Heart left ventricle (tissue), 16 donors: ENCODE measurements at places on chromosomes 4 and X.

DNA sequence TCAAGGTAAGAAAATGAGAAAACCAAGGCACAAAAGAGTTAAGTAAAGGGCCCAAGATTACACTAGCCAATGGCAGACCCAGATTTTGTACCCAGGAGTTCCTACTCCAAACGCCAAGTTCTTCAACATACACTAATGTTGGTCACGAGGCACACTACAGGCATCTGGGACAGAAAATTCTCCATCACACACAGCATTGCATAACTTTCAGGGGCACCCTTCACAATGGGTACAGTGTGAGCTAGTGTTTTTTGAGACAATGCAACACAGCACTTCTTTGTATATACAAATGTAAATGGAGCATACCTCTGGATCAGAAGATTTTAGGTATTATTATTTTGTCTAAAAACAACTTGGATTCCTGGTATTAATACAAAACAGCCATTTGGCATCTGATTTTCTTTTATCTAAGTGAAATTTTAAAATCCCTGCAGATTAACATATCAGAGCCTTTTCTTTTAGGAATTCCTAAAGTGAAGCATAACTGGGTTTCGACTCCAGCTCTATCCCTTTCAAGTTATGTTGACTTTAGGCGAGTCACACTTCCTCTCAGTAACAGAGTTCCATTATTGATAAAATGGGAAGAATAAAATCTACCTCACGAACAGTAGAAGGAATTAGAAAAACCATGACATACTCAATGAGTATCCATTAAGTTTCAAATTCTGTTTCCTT, 41.1 kb downstream of the ADGRA3 start:
- no peak for DNase-seq

GRCh38 chr4:134747108-134747805, 545.7 kb upstream of the PABPC4L start:
- DNase-seq, result no peak

- DNase-seq, result no peak
These were observed 43.1 kb upstream of the IL21 start for GRCh38 chr4:122663814-122664610.

GRCh38 chr4:158395889-158396288, 125.8 kb upstream of the RXFP1 start:
- DNase-seq, result no peak

- no peak for DNase-seq
These were observed 342.5 kb upstream of the NDST3 start for GRCh38 chr4:117691572-117692351.

GRCh38 chr4:3762264-3762663, 3.9 kb upstream of the ADRA2C start:
- DNase-seq, result no peak

DNA sequence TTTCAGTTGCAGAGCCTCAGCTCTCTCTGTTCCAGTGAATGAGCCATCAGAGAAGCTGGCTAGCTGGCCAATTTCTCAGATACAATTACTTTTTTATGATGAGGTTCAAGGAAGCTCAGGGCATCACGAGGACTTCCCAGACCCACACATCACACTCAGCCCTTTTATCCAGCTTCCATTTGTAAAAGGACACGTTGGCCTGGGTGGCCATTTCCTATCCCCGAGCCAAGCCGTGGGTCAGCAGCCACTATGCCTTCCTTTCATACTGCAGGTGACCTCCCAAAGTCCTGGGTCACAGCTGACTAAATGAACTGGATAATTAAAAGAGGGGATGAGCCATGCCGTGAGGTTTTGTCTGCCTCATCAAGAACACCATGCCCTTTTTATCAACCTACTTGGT, 236.9 kb upstream of the PPARGC1A start:
- DNase-seq, result no peak

GRCh38 chr4:25580633-25581467, 74.8 kb upstream of the SLC34A2 start:
- no peak for DNase-seq

- DNase-seq, result no peak
These were observed 126.4 kb downstream of the SH3KBP1 start for GRCh38 chrX:19760841-19761512.

DNA sequence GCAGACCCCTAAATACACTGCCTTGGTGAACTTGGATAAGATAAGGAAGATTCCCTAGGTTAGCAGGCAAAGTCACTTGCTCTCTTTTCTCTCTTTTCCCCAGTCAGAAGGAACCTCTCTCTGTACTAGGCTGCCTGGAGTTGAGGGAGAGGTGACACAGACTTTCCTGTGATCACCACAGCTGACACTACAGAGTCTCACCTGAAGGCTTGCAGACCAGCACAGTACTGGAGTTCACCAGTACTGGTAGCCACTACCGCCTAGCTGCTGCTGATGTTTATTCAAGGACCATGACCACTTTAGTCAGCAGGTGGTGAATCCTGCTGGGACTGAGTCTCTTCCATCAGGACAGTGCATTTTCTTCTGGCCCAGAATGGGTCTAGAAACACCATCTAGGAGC, 63.3 kb downstream of the PTPN13 start:
- no peak for DNase-seq

GRCh38 chr4:139624441-139625092, 41.1 kb upstream of the MGST2 start:
- no peak for DNase-seq
